ENCODE measurements at places on chromosomes 6 and 20.

DNA sequence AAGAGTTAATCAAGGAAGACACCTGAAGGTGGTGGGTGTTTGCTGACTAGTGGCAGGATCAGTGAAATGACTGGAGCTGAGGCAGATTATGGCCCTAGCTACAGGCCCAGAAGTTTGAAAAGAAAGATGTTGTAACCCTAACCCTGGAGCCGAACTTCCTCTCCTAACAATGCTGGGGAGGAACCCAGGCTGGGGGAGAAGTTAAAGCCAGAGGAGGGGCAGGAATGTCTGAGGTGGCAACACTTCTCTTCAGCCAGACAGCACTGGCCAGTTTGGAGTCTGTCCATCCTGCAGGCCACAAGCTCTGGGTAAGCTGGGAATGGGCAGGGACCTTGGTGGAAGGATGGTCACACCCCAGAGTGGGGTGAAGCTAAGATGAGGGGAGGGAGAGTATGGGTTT, at the start of gene LST1:
Gene LST1 (plus strand): TSS at position 270 of the 400 bp plus-strand sequence. CDS start 1,023 bp downstream, outside the sequence.
- DNase-seq, result peak; percentile 52

- no peak for DNase-seq
Observed at GRCh38 chr6:79048611-79049010, 29.4 kb downstream of the PHIP start.

DNA sequence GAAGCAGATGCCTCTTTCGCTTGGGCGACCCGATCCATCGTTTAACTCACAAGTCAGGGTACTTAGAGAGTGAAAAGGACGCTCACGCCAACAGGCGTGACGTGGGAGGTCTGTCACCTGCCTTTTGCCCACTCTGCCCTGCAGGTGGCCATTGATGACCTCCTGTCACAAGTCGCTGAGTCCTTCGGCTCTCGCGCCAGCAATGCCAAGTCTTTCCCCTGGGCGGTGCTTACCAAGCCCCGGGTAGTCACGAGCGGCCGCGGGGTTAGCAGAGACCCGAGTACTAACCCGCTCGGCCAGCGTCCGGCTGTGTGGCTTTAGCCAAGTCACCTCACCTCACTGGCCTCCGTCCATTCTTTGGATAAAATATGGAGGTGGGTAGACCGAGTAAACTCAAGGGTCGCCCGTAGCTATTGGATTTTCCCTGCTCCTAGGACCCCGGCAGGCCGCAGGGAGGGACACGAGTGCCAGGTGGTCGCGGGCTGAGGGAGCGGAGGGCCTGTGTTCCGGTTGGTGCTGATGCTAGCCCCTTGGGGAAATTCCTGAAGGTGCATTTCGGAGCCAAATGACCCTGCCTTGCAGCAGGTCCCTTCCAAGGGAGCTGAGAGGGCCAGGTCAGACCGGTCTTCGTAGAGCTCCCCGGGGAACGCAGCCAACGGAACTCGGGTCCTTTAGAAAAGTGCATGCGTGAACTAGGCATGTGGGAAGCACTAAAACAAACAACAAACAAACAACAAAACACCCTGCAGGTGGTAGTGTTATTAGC, 668 bp downstream of the PKIB start:
- peak; percentile 11 for DNase-seq

DNA sequence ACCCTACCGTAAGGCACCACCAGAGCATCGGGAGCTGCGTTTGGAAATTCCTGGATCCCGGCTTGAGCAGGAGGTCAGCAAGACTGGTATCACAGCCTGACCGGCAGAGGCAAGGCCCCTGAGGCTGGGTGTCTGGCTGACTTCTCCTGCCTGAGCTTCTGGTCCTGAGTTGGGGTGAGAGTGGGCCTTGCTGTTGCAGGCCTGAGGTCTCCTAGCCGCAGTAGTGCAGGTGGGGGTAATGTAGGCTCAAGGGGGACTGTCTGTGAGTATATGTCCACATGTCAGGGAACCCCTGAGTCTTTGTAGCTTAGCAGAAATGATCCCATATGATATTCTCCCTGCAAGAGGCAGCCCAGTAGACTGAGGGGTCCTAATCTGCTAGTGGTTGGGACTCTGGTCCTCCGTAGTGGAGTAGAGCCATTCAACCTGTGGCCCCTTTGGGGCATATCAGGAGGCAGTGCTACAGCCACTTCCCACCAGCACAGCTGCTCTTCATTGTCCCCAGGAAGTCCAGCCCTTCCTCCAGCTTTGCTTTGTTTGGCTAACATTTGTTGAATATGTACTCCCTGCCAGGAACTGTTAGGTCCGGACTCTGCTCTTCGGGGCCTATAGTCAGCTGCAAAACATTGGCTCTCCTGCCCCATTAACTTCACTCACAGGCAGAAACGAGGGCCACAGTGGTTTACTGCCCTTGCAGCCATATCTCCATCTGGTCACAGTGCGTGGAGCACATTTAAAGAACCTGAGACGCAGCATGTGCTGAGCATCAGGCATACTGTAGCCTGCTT, 10.9 kb downstream of the LRRC73 start:
- DNase-seq, result no peak

DNA sequence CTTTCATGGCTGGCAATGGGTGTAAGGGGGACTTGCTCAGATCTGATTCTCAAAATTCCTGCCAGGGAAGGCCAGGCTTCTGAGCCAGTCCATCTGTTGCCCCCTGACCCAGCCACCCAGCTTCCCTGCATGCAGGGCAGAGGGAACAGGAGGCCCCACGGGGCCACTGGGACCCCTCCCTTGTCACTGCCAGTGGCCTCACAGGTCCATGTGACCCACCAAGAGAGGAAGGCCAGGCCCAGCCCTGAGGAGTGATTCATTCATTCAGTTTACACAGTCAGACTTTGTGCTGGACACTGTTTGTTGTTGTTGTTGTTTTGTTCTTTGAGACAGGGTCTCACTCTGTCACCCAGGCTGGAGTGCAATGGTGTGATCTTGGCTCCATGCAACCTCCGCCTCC, 39.5 kb downstream of the UBE2V1 start:
- DNase-seq, result no peak

- no peak for DNase-seq
Observed at GRCh38 chr20:24767623-24768100, 181.4 kb upstream of the CST7 start.

GRCh38 chr6:8530785-8531435, 95.6 kb upstream of the SLC35B3 start:
- DNase-seq, result peak; percentile 9

DNA sequence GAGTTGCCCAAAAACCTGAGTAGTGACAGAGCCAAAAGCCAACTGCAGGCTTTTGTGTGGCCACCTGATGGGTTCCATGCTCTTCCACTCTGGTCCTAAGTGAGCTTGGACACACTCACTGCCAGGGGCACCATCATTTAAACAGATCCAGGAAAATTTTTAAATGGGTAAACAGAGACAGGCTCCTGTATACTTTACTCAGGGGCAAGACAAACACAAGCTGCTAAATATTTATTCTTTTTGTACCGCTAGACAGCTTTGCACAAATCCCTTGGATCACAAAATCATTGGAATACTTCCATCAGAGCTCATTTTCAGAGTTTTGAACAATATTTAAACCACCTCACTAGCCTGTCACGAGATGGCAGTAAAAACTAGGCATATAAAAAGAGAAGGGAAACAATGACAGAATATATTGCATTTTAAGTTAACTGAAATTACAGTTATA, 31.4 kb downstream of the GCLC start:
- no peak for DNase-seq

- DNase-seq, result no peak
Observed at GRCh38 chr20:5188736-5189135, 61.9 kb downstream of the CDS2 start.

GRCh38 chr6:159104931-159105330, 60.1 kb upstream of the TAGAP start:
- DNase-seq, result no peak

DNA sequence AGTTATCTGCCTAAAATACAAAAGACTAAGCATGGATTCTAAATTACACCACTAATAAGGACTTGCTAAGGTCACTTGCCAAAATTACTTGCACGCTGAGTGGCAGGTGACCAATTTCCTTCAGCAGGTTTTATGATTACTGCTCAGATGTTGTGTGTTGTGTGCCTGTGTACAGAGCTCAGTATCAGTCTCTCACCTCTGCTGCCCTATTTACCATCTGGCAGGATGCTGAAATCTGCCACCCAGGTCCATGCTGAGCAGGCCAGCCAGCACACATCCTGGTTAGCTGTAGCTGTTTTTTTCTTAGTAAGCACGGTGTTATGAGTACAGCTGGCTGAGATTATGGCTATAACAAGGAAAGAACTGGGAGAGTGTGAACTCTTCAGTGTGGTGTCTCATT, 34.0 kb downstream of the ELOVL4 start:
- DNase-seq, result no peak

- DNase-seq, result no peak
Observed at GRCh38 chr6:150410906-150411305, 42.1 kb downstream of the IYD start.

DNA sequence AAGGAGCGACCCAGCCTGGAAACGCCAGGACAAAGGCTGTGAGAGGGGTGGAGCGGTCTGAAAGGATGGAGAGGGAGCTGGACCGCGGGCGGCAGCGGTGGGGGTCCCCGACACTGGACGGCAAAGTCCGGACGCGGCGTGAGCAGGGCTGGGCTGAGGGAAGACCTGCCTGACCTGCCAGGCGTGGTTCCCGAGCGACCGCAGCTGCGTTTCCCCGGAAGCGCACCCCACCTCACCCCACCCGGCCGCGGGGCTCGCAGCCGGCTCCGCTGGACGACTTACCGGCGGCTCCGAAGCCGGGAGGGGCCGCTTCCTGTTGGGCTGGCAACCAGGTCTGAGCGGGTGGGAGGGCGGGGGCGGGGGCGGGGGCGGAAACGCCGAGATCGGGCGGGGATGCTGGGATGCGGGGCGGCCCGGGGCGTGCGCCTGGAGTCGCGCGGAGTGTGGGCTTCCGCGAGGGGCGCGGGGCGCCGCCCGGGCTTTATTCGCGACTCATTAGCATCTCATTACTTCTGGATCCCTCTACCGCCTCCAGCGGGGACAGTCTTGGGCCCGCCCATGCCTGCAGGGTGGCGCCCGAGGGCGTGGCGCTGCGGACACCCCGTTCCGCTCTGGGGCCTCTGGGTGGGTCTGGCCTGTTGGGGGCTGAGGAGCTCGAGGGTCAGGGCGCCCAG, at the start of gene MICAL1:
Gene MICAL1 (minus strand): TSS at position 336 of the 674 bp plus-strand sequence. CDS start 1,576 bp downstream, outside the sequence.
- DNase-seq, result peak; percentile 67

DNA sequence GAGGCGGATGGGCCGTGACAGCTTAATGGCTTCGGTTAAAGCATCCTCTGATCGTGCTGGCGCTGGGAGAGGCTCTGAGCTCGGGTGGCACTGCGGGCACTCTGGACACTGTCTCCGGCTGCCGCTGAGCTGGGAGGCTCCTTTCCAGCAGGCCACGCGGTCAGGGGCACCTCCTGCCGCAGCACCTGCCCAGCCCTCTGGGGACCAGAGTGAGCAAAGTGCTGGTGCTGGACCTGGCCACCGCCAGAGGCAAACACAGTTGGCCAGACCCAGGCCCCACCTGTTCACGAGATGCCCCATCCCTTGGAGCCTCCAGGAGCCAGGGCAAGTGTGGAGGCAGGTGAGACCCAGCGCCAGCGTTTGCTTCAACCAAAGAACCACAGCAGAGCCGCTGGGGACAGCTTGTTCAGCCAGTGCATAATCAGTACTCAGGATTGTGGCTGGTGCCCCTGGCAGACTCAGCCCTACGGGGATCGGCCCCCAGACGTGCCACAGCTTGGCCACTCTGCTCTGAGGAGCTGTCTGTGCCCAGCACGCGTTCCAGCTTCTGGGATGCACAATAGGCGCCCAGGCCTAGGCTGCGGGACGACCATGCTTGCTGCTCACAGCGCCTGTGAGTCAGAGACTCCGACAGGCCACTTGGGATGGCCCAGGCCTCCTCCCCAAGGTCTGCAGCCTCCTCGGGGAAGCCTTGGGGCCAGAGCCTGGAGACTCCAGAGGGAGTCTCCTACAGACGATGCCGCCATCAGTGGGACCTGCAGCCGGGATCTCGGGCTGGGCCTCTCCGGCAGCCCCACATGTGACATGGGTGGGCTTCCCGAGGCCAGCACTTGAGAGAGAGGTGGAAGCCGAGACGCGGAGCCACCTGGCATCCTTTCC, 38.2 kb upstream of the SLCO4A1 start:
- no peak for DNase-seq

GRCh38 chr6:161788531-161788930, 514.7 kb upstream of the AGPAT4 start:
- no peak for DNase-seq

DNA sequence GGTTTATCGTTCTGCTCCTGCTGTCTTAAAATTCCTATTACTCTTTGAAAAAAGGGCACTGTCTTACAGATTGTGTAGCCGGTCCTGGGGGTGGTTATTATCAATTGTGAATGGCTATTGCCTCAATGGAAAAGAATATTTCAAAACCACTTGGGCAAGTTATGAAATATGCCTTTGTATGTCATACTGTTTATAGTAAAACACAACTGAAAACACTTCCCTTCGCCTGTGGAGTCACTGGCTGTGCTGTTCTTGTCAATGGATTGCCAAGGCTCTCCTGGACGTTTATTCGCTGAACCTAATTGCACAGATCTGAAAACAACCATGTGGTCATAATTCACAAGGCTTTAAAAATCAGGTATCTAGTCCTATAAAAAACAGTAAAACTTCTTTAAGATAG, 47.8 kb upstream of the TAGAP start:
- DNase-seq, result no peak

- DNase-seq, result no peak
Observed at GRCh38 chr20:16216914-16217230, 356.4 kb downstream of the KIF16B start.

GRCh38 chr6:26197933-26198721, 110.9 kb downstream of the HFE start:
- DNase-seq, result no peak

- no peak for DNase-seq
Observed at GRCh38 chr20:57601211-57601570, 19.0 kb downstream of the ZBP1 start.

DNA sequence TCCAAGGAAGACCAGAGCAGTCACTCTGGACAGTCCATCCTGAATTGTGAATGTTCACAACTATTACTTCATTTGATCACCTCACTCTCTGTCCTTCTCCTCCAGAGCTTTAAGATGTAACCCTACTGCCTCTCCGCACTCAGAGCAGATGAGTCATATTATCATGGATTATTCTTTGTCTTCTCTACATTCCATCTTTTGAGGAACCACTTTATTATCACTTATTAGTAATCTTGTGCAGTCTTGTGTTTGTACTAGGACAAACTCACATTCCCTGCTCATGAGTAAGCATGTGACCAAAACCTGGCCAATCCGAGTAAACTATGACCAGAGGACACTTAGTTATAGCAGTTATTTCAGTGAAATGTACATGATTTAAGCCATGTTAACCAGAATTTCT, 401.5 kb upstream of the ADGRB3 start:
- no peak for DNase-seq

- DNase-seq, result peak; percentile 32
Observed at GRCh38 chr20:34083137-34083536, 28.9 kb downstream of the EIF2S2 start.

DNA sequence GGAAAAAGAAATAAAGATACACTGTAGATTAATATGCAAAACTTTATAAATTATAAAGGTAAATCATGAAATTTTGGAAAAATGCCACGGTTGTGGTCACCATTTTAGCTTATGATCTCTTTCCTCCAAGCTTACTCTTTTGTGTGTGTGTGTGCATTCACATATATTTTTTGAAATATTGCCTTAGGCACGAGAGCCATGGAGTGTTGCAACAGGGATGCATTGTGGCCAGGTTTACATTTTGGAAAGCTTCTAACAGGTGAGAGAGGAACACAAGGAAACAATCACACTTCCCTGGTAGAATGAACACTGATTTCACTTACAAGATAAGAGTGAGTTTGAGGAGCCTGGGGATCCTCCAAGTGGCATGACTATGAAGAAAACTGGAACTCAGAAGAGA, 214.5 kb upstream of the TENT5A start:
- no peak for DNase-seq

Measured in Ammon's horn (tissue), 1 donor.